ENCODE measurements at places on chromosomes 13 and 19.

- DNase-seq, result peak; percentile 52
Observed at GRCh38 chr19:35869327-35870123, 1.2 kb downstream of the APLP1 start.

GRCh38 chr13:21310220-21310619, 133.8 kb downstream of the MRPL57 start:
- DNase-seq, result no peak

DNA sequence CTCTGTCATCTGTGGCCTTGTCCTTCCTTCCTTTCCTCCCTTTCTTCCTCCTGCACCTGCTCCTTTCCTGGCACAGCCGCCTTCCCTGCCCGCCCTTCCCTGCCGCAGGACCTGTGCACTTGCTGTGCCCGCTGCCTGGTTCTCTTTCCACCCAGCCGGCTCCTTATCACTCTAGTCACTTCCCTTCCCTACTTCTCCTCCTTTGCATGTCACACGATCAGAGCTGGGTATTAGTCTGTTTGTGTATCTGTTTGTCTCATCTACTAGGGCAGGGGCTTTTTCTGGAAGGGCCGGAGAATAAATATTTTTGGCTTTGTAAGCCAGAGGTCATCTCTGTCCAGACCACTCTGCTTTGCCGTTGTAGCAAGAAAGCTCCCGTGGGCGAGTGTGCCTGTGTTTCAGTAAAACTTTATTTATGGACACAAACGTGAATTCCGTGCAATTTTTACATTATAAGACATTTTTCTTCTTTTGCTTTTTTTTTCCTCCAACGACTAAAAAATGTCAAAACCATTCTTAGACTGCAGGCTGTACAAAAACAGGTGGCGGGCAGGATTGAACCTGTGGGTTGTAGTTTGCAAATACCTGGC, 6.1 kb downstream of the KDM4B start:
- no peak for DNase-seq

GRCh38 chr13:74018062-74018431, 116.2 kb downstream of the KLF12 start:
- DNase-seq, result no peak

GRCh38 chr13:93690139-93690538, 463.5 kb downstream of the GPC6 start:
- no peak for DNase-seq

- DNase-seq, result no peak
Observed at GRCh38 chr13:21233086-21233485, 56.6 kb downstream of the MRPL57 start.

DNA sequence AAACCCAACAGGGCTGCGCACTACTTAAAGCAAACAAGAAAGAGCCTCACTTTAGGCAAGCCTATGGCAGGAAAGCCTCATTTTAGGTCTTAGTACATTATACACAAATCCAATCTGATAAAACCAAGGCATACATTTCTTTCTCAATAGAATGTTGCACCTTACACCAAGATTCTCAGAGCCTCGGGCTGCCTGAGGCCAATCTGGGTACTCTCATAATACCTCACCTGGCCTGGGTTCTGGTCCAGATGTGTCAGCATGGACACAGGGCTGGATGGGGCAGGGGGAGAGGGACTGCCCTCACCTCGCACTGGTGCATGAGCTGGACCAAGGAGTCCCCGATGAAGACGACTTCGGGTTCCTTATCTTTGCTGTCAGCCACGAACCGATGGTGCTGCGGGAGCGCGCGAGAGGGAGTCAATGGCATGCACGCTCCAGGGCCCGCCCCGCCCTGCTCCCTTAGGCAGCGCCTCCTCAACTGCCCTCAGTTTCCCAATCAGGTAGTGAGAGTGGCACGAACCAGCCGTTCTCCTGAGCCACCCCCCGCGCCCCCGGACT, at the start of gene PRR19:
Gene PRR19, plus strand, starts transcription at position 487 of the 558 bp plus-strand sequence. CDS start 7,453 bp downstream, outside the sequence.
- DNase-seq, result no peak

DNA sequence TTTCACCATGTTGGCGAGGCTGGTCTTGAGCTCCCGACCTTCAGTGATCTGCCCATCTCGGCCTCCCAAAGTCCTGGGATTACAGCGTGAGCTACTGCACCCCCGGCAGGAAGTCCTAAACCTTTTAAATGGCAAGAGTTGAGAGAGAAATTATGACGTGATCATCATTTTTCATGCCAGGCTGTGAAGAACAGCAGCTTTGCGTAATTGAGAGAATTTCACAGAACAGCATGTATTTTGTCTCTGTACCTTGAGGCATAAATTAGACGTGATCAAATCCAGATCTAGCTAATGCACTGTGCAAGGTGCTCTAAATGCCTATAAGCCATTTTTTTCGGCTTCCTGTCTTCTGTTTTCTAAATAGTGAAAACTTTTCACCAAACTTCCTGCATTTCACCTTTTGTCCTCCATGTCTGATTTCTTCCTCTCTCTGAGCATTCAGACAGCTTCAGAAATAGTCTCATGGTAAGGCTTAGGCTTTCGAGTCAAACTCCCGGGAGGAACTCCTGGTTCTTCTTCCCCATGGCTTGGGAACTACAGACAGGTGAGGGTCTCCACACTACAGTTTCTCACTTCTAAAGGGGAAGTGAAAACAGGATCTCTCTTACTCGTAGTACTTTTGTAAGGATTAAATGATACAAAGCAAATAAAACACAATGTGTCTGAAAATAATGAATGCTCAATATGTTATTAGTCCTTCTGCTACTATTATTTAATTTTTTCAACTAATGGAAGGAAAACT, 51.0 kb downstream of the WDFY2 start:
- no peak for DNase-seq

- DNase-seq, result no peak
Observed at GRCh38 chr19:13644645-13645044, 119.7 kb upstream of the MRI1 start.

DNA sequence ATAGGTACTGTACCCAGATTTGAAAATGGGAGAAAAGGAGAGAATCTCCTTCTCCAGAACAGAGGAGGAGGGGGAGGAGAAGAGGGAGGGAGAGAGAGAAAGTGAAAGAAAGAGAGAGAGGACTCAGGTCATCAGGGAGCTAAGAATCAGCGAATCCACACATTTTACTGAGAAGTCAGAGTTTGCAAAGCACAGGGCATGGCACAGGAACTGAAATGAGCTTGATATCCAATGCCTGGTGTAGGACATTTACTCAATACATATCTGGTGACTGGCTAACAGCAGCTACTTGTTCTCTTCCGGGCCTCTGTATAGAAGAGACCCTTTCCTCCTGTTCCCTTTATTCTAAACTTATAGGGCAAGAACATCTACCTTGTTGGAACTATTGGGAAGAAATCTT, 375.1 kb downstream of the KLF5 start:
- DNase-seq, result no peak

DNA sequence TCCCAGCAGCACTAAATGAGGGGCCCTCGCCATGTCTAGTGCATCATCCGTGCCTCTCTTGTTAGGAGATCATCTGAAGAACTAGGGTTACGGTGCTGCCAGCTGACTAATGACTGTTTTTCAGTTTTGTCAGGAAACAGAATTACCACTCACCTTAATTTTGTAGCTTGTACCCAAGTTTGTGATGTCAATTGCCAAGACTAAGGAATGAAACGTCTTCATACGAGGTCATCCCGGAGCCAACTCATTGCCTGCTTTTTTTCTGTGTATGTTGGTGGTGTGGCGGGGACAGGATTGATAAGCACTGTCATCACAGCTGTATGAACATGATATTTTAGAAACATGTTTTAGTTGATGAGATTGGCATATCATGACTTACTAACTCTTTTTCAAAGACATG, 100.6 kb downstream of the TNFRSF19 start:
- no peak for DNase-seq

GRCh38 chr19:38224014-38224862, at the start of gene DPF1:
Gene DPF1, minus strand, starts transcription at chr19:38224222. Its CDS starts 80 bp downstream, at chr19:38224142.
- DNase-seq, result peak; percentile 52

- DNase-seq, result no peak
Observed at GRCh38 chr13:64639206-64639605, 2590.9 kb downstream of the PCDH9 start.

DNA sequence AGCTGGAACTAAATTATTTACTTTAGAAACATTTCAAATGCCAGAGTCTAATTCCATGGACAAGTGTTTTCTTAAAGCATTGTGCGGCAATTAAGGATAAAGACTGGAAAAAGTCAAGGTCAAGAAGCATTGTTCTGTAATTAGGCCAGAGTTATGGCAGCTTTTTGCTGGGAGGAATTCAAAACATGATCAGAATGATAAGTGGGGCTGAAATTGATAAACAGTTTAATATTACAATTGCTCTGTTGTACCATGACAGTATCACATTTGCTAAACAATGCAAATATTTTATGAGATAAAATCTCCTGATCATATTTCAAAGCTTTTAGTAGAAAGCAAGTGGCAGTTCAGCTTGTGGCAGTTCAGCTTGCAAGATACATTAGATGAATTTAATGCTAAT, 513.7 kb downstream of the GPC6 start:
- no peak for DNase-seq

- DNase-seq, result no peak
Observed at GRCh38 chr13:40031031-40031430, 375.6 kb downstream of the COG6 start.

GRCh38 chr19:19651076-19651475, 7.6 kb upstream of the GMIP start:
- DNase-seq, result peak; percentile 73

DNA sequence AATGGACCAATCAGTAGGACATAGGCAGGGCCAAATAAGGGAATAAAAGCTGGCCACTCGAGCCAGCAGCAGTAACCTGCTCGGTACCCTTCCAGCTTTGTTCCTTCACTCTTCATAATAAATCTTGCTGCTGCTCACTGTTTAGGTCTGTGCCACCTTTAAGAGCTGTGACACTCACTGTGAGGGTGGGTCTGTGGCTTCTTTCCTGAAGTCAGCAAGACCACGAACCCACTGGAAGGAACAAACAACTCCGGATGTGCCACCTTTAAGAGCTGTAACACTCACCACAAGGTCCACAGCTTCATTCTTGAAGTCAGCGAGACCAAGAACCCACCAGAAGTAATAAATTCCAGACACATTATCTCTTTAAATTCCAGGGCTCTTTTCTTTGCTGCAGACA, 1922.3 kb upstream of the PCDH20 start:
- no peak for DNase-seq

DNA sequence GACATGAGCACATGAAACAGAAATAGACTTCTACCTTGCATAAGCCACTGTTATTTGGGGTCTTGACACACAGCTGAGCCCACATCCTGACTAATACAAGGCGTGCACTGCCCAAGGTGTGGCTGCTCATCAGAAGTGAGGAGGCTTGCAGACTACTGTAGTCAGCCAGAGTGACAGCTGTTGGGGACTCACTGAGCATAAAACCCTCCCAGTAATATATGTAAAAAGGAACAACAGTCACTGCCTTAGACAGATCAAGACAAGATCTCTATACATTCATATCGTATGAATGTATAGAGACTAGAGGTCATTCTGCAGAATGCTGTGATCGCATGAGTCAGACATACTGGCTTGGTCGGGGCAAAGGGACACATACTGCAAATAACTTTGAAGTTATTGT, 4.1 kb upstream of the C1QTNF9B start:
- no peak for DNase-seq

GRCh38 chr13:97269603-97270002, 47.5 kb downstream of the MBNL2 start:
- no peak for DNase-seq

- no peak for DNase-seq
Observed at GRCh38 chr13:107799001-107799400, 416.3 kb downstream of the LIG4 start.

DNA sequence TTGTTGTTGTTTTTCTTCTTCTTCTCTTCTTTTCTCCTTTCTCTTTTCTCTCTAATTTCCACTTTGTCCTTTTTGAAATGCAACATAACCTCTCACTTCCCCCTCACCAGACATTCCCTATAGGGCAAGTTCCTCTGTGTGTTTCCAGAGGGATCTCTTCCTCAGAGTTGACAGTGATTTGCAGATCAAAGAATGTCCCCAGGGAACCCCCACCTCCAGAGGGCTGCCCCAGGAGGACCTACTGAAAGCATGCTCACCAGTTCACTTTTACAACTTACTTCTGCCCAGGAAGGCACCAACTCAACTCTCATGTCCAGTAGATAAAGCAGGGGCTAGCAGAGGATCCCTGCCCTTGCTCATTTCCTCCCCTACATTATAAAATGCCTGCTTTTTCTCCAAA, 1648.0 kb downstream of the PCDH9 start:
- DNase-seq, result no peak

- DNase-seq, result no peak
Observed at GRCh38 chr19:41407271-41407670, 9.7 kb downstream of the BCKDHA start.

DNA sequence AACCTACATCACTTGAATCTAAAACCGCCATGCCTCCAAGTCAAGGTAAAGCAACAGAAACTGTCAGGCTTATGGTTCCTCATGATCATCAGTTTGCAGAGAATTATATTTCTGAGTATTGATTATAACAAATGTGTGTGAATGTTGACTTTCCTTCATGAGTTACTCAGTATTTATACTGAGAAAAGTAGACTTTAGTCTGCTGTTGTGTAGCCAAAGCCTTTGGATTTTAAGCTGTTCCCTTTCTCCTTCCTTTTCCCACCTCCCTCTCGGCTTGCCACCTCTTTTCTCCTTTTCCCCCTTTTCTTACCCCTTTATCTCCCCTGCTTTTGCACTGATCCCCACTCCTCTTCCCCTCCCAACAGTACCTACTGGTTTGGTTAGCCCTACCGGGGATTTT, 20.7 kb upstream of the GPR18 start:
- DNase-seq, result no peak

- DNase-seq, result peak; percentile 90
Observed at GRCh38 chr19:34254046-34254697, at the start of gene GARRE1. Gene GARRE1, plus strand, starts transcription at chr19:34254554. Its CDS starts 45,920 bp downstream, at chr19:34300474.

DNA sequence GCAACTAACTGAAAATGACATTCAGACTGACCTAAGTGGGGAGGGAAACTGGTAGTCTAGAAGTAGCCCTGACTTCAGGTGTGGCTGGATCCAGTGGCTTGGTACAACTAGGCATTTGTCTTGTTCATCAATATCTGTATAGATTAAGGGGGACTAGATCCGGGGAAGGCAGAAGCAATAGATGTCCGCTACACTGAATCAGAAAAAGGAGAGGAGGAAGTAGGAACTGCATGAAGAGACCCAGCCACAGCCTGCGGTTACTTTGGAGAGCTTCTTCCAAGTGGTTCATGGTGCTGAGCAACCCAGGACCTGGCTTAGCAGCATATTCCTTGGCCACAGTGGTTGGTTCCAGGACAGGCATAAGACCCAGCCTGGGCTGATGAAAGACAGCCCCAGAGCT, 9.9 kb upstream of the PRODH2 start:
- no peak for DNase-seq

GRCh38 chr19:29060813-29061364, 152.1 kb downstream of the UQCRFS1 start:
- no peak for DNase-seq

DNA sequence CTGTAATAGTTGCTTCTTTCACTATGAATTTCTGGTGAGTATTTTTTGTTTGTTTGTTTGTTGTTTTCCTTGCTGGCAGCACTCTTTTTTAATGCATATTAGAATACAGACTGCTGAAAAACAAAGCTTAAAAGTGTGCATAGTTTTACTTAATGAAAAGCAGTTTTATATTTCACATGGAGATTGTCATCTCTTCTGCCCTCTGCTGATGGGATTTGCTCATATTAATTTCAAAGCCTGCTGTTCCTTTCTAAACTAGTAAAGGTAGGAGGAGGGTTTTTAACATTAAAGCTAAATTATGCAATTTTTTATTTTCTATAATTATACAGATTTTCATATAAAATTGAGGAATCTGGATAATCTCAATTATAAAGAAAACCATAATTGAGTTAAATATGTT, 692.6 kb upstream of the SLITRK1 start:
- no peak for DNase-seq

GRCh38 chr13:35744566-35745178, 268.2 kb upstream of the MAB21L1 start:
- DNase-seq, result no peak

GRCh38 chr19:12995596-12996405, 526 bp downstream of the NFIX start:
- no peak for DNase-seq

Measured in heart left ventricle (tissue), 16 donors.